ENCODE measurements at places on chromosomes 2 and 18.

DNA sequence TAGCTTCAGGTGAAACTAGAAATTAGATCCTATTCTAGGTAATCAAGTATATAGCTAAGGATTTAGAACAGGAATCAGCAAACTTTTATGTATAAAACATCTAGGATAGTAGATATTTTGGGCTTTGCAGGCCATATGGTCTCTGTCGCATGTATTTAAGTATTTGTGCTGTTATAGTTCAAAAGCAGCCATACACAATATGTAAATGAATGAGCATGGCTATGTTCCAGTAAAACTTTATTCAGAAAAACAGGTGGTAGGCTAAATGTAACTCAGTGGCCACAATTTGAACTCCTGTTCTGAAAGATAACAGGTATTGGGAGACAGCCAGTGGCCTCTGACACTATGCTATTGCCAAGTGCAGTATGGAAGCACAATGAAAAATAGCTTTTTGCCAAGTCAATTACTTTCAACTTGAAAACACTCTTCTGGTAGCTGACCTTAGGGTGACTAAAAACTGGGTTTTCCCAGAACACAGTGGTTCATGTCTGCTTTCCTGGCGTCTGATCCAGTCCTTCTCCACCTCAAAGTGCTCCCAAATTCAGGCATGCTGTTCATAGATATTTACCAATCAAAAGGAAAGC is 304.7 kb upstream of the SYT4 start:
- no peak for DNase-seq

DNA sequence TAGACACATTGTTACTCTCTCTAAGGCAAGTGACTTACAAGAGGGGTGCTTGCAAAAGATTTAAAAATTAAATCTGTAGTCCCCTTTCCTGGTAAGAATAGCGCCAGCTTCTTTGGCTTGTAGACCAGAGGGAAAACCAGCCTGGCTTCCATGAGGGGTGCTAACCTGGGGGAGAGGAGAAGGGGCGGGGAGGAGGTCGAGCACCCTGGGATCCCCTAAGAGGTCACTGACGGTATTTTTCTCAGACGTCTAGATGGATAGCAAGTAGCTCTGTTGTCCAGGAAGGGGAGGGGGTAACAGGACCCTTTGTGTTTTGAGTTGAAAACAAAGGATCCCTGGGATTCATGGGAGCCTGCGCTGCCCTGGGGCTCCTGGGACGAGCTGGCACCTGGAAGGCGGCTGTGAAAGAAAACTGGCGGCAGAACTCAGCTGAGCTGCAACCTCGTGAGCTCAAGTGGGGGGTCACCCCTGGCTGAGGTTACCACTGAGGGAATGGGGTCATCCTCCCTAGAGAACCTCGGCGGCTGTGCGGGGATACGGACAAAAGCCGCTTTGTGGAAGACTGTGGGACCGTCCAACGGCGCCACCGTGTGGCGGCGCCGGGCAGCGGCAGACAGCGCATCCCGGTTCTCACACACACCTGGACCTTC is 37.8 kb upstream of the MRPL19 start:
- DNase-seq, result peak; percentile 18

GRCh38 chr2:201931951-201932350 is 101.7 kb upstream of the FZD7 start:
- no peak for DNase-seq

DNA sequence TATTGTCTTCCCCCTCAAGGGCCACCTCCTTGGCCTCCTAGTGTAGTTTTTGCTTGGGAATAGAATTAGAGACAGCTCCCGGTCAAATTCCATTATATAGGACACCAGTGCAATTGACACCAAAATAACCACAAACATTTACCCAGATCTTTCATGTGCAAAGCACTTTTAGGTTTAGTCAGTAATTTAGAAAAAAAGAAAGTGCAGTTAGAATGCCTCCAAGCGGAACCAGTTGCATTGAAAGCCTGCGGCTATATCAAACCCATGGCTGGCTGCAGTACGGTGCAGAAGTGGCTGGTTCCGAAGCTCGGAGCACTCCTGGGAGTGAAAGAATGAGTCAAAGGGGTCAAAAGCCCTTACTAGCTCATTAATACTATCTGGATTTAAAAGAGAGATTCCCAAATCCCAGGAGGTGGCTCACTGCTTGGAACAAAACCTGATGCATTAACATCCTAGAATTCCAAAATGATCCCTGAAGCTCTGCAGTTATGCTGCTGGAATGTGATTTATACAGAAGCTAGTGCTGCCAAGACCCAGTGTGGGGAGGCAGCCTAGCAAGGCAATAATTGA is 432.2 kb upstream of the KLHL29 start:
- DNase-seq, result no peak

DNA sequence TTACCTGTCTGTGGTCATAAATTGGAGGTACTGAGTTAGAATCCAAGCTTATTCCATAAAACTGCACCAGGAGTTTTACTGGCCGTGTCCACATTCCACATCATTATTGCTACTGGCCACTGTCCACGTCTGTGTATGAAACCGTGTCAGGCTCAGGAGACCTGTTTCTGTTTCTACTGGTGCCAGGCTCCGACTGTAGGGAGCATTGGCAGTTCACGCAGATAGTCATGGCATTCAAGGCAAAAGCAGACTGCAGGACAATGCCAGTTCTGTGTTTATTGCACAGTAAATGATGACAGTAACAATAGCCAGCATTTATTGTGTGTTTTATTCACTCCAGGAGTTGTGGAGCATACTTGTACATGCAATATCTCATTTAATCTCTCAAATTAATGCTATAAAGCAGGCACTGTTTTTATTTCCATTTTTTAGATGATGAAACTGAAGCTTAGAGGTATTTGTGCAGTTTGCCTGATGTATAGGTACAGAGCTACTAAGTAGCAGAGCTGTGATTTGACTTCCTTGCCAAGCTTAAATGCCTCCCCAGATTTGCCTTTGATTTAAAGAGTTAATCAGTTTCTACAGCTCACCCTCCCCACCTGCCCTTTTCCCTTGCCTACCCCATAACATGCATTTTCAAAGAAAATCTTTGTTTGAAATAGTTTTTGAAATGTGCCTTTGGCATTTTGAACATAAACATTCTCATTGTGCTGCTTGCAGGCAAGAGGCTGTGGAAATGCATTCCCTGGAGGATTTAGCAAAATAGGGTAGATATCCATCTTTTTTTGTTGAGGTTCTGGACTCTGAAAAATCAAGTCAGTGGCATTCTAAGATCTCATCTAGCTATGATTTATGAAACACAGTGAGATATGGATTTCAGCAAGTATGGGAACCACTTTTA is 55.5 kb downstream of the MAP4K4 start:
- DNase-seq, result no peak

Measured in SHP77 treated with DMSO at 0.1 percent for 48 hours (cell line).